ENCODE measurements at places on chromosomes 4 and X. TPM values are rescaled to one million over a fixed set of nuclear protein-coding genes. Genes with fewer than 3 reads are reported as not detected.

Gene PHOX2B
- not detected for total RNA-seq

Gene SMIM43
- 0.94 TPM for total RNA-seq

Gene CTAG1A
- total RNA-seq, result not detected

Gene TECRL
- 0.31 TPM for total RNA-seq

Gene EGF
- total RNA-seq, result 0.31 TPM

Gene CFAP47
- 5.6 TPM for total RNA-seq

Gene FRG2
- total RNA-seq, result not detected

Gene RTL9
- total RNA-seq, result 0.63 TPM

Gene WAS
- 0.63 TPM for total RNA-seq

Gene HMX1
- 0.63 TPM for total RNA-seq

Gene RHOXF1
- not detected for total RNA-seq

Gene JAKMIP1
- 29.4 TPM for total RNA-seq

Gene GLRA3
- total RNA-seq, result 6.9 TPM

Gene CLNK
- total RNA-seq, result not detected

Gene ADH5
- 111 TPM for total RNA-seq

Gene GPR143
- total RNA-seq, result 1.3 TPM

Gene SYTL5
- 2.2 TPM for total RNA-seq

Gene ASB12
- 0.63 TPM for total RNA-seq

Gene AMBN
- 0.94 TPM for total RNA-seq

Gene ZAR1
- total RNA-seq, result 0.94 TPM

Gene MAGEA1
- total RNA-seq, result not detected

Gene PIM2
- 9.7 TPM for total RNA-seq

Gene CRLF2
- not detected for total RNA-seq
